Epithelial cell of prostate (primary cell): ENCODE measurements at places on chromosomes 11 and 22.

GRCh38 chr11:35629914-35630313 lies 11.7 kb downstream of the FJX1 start:
- peak; percentile 87 for DNase-seq

- DNase-seq = no peak
These were observed 3.7 kb upstream of the PLAAT4 start for GRCh38 chr11:63532799-63533475.

GRCh38 chr22:38136607-38137006 lies 26.1 kb upstream of the BAIAP2L2 start:
- DNase-seq = no peak

GRCh38 chr11:46455834-46456233 lies 64.3 kb upstream of the CHRM4 start:
- DNase-seq = no peak

GRCh38 chr11:64765851-64766665 lies 6.3 kb upstream of the PYGM start:
- DNase-seq = no peak

DNA sequence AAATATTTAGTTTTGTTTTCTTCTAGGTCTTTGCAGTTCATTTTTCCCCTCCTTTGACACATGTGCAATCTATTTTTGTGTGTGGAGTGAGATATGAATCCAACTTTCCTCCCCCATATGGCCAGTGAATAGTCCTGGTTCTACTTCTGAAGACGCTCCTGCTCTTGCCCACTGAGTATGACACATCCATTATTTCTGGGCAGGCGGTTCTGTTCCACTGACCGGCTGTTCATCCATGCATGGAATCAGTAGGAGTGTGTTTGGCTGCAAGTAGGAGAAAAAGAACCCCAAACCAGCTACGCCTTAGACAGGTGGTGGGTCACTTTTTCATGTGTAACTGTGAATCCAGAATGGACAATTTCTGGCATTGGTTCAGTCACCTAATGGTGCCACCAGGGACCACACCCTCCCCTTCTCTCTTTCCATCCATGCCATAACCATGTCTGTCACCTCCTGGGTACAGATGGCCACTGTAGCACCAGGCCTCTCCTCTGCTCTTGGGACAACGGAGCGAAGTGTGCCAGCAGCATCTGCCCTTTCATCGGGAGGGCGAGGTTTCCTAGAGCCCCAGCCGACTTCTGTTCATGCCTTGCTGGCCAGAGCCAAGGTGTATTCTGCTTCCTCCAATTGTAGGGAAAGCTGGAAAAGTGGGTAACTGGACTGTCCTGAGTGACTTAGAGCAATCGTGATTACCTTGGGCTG lies 67.4 kb upstream of the SLC22A12 start:
- no peak for DNase-seq

- no peak for DNase-seq
These were observed 66.0 kb downstream of the PHF21B start for GRCh38 chr22:44943701-44944324.

- DNase-seq = no peak
These were observed 19.9 kb downstream of the TEAD1 start for GRCh38 chr11:12694183-12694531.

GRCh38 chr11:105937331-105937730 lies 84.7 kb downstream of the MSANTD4 start:
- peak; percentile 12 for DNase-seq

DNA sequence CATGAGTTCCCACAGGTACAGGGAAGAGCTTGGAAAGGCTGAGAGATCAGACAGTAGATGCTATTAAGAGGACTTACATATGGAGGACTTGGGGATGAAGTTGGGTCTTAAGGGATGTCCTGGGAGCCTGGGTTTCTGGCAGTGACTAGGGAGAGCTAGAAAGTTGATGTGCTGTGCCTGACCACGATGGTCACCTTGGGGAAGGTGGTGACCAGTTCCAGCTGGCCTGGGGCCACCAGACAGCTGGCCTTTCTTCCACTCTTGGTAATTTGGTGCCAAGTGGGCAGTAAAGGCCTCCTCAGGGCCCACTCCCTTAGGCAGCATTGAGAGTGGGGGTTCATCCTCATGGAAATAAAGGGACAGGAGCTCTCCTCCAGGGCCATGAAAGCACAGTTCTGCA lies 13.9 kb upstream of the CSF2RB start:
- no peak for DNase-seq

DNA sequence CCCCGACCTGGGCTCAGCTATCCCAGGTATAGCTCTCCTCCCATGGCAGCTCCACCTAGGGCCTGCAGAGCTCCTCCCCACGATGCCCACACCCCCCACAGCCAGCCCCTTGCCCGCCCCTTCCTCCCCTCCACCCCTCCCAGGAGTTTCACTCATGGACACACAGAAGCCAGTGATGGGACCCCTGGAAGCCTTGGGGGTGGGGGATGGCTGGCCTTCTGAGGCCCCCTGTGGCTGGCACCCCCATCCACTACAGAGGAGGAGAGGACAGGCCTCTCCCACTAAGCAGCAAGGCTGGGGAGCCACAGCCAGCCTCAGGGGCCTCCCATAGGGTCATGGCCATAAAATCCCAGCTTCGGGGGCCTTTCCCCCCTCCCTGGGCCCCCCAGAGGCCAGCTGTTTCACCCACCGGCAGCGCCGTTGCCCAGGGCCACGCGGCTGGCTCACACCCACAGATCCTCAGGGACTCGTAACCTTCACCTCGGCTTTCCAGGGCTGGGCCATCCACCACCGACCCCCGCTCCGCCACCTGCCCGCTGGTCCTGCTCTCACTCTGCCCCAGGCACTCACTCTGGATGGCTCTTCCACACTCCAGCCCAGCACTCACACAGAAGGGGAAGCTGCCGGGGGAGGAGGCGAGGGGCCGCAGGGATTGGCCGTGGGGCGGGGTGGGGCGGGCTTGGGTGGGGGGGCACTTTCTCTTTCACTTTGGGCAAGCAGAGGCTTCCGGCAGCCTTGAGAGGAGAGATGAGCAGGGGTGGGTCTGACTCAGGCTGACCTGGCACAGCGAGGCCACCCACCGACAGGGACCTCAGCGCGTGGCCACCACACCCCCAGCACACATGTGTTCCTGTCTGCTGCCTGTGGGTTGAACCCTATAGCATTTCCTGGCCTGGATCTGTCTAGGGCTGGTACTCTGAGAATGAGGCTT lies 2.2 kb downstream of the SLC25A22 start:
- DNase-seq = no peak

DNA sequence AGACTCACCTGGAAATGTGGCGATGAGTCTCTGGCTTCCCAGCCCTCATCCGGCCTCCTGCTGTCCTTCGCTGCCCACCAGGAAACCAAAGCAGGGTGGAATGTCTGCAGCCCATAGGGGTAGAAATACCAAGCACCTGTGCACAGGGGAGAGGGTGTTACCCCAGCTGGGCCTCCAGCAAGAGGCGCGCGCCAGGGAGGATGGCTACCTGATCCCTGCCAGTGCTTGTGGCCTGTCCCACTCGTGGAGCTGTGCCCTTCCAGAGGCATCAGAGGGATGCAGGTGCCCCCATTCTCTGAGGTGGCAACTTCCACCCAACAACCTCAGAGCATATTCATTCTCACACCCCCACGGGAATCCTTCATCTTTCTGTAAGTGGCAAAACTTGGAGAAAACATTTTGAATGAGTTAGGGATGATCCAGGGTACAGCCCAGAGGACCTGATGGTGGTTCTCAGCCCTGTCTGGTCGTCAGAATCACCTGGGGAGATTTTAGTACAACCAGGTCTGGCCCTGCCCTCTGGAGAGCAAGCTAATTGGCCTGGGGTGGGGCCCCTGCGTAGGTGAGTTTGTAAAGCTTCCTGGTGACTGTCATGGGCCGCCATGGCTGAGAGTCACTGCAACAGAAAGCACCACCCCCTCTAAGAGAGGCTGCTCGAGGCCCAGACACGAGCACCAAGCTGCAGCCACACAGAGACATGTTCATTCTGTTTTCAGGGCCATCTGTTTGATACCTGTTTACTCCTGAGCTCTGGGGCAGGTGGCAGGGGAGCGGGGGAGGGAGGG lies 9.9 kb downstream of the SUN2 start:
- DNase-seq = no peak

- DNase-seq = no peak
These were observed 176.0 kb downstream of the ARHGAP42 start for GRCh38 chr11:100863080-100863581.

- DNase-seq = no peak
These were observed 8.0 kb downstream of the POU2AF1 start for GRCh38 chr11:111370902-111371578.

DNA sequence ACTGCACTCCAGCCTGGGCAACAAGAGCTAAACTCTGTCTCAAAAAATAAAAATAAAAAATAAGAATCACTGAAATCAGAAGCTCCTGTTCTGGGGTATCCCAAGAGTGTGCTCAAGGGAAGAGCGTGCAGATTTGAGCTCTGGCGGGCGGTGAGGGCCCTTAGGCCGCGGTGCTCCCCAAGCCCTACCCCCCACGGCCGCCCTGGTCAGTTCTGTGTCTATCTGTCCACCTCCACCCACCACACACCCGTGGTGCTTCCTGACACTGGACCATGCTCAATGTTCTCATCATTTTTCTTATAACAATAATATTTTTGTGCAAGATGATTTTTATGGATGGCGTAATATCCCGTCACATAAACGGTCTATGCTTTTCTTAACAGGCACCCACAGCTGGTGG lies 71.1 kb downstream of the RTL6 start:
- no peak for DNase-seq

DNA sequence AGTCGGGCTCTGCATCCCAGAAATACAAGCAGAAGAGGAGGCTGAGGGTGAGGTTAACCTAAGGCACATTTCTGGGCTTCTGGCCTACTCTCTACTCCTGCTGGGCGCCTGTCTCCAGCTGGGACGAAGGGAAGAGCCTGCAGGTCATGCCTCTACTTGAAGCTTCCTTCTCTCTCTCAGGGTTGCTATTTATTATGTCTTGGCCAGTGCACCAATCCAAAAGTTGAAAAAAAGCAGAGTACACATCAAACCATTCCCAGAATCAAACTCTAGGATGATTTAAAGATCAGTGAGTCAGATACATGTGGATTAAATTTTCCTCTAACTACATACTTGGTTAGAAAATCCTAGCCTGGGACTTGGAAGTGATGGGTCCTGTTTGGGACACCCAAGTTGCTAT lies 60.2 kb upstream of the CDON start:
- DNase-seq = no peak

DNA sequence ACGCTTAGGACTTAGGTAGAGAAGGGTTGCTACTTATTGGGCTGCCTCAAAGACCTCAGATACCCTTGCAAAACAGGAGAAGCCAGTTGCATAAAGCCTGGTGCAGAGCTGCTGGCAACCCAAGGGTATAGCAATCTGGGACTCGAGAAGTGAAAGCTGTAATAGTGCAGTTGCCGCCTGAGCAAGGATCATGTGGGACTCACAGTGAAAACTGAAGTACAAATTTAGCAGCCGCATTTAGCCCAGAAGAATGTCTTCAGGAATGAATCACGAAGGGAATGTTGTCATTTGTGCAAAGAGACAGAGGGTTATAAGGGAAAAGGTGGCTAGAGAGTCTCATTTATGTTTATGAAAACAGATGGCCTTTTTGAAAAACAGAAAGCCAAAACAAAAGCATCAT lies 267.2 kb downstream of the TENM4 start:
- no peak for DNase-seq

DNA sequence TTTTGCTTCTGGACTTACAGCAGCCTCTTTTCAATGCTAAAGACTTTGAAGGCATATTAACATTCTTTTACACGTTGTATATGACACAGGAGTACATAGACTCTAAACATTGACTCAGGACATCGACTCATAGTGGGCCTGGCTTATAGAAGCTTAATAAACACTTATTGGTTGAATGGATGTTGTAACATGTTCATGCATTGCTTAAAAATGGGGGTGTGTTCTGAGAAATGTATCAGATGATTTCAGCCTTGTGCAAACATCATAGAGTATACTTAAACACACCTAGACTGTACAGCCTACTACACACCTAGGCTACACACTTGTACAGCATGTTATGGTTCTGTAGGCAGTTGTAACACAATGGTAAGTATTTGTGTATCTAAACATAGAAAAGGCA lies 17.9 kb downstream of the TTC17 start:
- peak; percentile 86 for DNase-seq

GRCh38 chr11:133842730-133843129 lies 2.6 kb downstream of the SPATA19 start:
- no peak for DNase-seq

DNA sequence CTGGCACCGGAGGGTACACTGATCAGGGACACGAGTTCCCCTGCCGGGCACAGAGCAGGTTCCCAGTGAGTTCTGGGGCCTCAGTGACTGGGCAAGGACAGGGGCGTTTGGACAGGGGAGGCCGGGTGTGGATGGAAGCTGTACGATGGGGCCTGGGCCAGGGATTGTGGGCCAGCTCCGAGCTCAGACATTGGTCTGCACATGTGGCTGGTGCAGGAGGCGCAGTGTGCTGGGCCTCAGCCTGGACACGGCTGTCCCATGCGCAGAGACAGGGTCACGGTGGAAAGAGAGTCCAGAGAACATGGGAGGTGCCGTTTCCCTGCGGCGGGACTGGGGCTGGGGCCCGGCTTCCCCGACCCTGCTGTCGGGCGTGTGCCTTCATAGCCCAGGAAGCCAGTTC lies 60.7 kb downstream of the CDKN1C start:
- no peak for DNase-seq

DNA sequence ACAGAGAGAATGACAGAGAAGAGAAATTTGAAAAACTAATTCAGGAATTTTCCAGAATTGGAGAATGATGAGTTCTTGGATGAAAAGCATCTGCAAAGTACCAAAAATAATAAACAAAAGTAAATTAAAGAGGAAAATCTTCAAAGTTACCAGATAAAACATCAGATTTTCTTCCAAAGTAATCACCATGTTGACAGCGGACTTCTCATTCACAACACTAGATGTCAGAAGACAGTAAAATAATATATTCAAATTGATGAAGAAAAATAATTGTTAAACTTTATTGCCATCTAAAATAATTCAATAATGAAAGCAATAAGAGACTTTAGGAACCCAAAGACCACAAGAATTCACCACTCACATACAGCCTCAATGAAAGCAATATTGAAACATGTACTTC lies 355.2 kb downstream of the DYNC2H1 start:
- no peak for DNase-seq

DNA sequence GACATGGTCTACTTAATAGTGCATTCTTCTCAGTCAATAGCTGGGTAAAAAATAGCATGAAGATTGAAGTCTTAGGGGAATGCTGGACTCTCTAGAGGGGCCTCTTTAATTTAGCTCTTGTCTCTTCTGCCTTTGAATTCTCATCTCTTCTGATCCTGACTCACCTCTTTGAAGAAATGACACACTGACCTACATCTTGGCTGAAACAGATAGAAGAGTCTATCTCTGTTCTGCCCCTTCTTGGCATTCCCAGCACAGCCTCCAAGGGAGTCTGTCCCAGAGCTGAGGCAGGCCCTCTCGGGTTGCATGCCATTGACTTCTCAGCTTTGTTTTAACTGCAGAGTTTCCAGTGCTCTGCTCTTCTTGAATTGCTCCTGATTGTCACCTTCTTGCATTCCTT lies 55.7 kb downstream of the PTPRJ start:
- DNase-seq = no peak

GRCh38 chr11:19770277-19770676 lies 57.6 kb downstream of the NAV2 start:
- DNase-seq = no peak

DNA sequence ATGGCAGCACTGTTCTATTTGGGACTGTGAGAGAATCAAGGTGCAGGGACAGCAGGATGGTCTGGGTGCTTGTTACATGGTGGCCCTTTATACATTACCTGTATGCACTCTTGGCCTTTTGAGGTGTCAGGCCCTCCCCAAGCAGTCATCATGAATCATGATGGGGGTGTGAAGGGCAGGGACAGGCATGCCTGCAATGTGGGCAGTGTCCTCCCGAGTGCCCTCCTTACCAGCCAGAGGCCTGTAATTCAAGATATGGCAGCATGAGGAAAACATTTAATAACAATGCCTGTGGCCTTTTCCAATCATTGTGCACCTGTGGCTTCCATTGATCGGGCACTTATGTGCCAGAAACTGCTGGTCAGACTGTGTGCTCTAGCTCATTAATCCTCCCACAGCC lies 25.5 kb upstream of the CYP2D6 start:
- peak; percentile 26 for DNase-seq
